ENCODE measurements at places on chromosomes 16 and 17.

GRCh38 chr16:47156680-47157215, 13.0 kb upstream of the NETO2 start:
- no peak for DNase-seq

DNA sequence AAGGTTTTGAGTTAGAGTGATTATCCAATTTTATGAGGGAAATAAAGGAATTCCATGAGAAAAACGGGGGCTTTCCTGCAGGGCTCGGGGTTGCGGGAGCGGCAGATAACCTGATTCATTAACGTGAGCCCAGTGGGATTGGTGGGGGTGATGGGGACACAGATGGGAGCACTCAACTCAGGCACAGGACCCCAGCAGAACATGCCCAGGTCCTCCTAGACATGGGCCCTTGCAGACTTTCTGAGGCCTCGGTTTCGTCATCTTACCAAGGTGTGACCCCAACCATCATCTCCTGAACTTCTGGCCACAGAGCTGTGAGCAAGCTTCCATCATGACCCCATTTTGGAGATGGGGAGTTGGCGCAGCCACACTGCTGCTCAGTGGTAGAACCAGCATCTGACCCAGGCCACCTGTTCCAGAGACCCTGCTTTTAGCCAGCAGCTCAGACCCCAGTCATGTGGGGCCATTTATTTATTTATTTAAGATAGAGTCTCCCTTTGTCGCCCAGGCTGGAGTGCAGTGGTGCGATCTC, 22.3 kb downstream of the CARHSP1 start:
- DNase-seq: no peak

GRCh38 chr17:59372138-59372751, 40.8 kb downstream of the YPEL2 start:
- no peak for DNase-seq

DNA sequence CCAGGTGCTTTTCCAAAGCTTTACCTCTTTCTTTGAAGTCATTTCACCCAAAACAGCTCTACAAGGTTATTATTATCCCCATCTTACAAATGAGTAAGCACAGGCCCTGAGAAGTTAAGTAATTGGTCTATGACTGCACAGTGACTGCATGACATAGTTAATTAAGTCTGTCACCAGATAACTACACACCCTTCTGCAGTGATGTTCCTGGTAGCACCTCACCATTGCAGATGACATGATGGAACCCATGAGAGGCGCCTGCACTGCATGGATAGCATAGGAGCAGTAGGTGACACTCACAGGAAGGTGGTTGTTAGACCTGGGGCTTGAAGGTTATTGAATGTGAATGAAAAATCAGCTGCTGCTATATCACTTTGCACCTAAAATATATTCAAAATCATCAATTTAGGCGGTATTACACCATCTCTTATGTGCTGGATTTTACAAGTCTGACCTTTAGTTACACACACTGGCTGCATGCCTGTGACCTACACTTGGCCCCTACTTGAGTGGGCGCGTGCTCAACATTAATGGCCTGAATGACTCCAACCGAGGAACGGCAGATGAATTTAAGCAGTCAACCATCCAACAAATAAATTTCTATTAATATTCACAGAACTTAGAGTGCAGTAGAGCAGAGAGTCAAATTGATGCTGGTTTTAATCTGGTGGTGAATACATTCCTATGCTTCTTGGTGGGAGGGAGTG, 239.6 kb downstream of the CDH11 start:
- no peak for DNase-seq

GRCh38 chr16:89051521-89052166, 42.0 kb upstream of the ACSF3 start:
- DNase-seq: no peak

- DNase-seq: no peak
Measured at GRCh38 chr17:15456972-15457722, 10.3 kb downstream of the CDRT4 start.

GRCh38 chr16:6035161-6035560, 937.6 kb upstream of the EEF2KMT start:
- DNase-seq: no peak

- DNase-seq: no peak
Measured at GRCh38 chr16:29871822-29872546, 9.0 kb upstream of the CDIPT start.

- no peak for DNase-seq
Measured at GRCh38 chr17:69166957-69167356, 25.3 kb upstream of the ABCA6 start.

DNA sequence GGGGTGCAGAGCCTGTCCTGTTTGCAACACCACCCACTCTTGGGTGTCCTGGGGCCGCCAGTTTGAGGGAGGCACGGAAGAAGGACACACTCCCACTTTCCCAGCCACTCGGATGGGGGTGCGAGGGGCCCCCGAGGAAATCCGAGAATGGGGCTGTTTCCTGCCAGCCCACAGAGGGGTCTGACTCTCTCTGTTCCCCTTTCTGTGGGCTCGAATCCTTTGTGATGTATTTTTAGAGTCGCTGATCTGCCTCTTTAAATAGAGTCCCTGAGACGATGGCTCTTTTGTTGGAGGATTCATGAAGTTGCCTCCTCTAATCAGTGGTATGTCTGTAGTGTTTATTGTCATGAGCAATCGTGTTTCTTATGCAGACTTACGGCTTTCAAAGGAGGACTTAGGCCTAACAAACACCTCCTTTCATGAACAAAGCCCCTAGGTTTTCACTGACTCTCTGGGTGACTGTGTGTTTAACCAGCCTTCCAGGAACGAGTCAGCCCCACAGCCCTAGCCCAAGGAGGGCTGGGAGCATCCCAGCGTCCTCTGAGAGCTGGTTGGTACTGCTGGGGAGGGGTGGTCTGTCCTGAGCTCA, 29.1 kb downstream of the CIBAR2 start:
- DNase-seq: no peak

- peak; percentile 40 for DNase-seq
Measured at GRCh38 chr17:30323895-30324319, 9.9 kb downstream of the TMIGD1 start.

Measured in CD4-positive, alpha-beta T cell treated with Interleukin-6 at 100 ng/mL for 8 hours (primary cell).